ENCODE measurements at places on chromosomes 3 and 15.

DNA sequence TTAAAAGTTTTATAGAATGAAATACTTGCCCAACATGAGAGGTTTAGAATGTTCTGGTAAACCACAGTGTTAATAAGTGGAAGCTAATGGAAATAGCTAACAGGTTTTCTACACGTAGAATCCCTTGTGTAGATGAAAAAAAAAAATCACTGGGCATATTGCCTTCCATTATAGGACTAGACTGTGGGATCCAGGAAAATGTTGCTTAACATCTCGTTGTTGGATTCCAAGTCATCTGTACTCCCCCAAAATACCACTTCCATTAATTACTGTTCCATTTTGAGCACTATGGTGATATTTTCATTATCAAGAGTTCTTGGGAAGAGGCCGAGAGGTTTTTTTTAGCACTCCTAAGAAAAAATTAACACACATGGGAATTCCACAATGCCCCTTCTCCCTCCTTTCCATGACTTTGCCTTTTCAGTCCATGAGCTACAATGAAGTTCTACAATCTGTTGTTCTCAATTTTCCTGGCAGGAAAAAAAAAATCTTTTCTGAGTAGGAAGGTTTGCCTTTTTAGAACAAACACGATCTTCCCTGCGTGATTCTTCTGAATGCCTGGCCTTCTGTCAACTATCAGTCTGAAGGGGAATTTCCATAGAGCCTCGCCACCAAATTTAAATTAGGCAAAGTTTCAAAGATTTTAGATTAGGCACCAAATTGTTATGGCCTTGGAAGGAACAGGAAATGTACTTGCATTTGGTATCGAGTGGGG lies 74.4 kb upstream of the CTDSPL start:
- DNase-seq: no peak

DNA sequence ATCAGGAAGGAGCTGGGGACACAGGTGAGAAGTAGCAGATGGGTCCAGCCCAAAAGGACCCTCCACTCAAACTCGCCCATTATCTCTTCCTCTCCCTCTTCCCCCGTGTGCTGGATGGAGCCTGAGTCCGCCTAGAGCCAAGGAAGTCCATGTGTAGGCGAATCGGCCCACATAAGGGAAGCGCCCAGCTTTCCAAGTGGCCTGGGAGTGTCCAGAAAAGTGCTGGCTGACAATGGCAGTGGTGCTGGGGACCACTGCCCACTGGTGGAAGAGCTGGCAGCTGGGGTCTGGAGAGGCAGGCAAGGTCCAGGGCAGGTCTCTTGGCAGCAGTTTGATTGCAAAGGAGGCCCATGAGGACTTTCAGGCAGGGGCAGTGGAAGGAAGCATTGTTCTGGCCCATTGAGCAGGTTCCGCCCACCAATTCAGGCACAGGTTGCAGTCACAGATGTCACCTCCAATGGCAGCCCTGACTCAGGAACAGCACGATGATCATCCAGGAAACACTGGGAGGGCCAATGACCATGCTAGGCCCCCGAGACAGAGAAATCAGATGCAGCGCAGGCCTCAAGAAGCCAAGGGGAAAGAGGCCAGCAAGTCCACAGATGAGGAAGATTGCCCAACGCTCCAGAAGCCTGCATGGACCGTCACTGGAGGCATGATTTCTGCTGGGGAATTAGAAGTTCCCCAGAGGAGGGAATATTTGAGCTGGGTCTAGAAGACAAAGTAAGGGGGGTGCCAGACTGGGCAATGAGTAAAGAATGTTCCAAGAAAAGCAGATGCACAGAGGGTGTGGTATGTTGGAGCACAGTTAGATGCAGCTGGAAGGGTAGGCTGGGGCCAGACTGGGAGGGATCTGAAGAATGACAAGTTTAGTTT lies 3.0 kb downstream of the MFGE8 start:
- DNase-seq: no peak

GRCh38 chr15:40320931-40321371 lies 2.5 kb upstream of the INAFM2 start:
- no peak for DNase-seq

DNA sequence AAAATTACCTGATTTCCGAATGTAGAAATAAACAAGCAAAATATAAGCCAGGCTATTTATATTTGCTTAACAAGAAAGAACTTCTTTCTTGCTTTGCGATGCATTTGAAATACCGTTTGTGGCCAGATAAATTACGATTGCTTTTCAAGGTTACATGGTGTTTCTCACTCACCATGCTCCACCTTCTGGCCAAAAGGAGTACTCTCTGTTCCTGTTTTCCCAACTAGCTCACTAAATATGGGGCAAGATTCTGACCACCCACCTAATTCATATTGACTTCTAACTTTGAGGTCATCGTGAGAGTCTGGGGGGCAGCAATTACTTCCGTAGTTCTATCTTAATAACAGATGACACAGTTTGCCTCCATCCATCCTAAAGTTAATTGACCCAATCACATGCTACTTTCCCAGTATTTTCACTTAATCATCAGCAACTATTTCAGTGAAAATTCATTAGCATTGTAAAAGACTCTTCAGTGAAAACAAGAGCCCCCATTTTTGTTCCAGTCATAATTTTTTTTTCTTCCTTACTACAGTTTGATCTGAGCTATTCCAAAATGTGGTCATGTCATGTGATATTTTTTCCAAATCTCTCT lies 25.9 kb downstream of the ACP3 start:
- no peak for DNase-seq

DNA sequence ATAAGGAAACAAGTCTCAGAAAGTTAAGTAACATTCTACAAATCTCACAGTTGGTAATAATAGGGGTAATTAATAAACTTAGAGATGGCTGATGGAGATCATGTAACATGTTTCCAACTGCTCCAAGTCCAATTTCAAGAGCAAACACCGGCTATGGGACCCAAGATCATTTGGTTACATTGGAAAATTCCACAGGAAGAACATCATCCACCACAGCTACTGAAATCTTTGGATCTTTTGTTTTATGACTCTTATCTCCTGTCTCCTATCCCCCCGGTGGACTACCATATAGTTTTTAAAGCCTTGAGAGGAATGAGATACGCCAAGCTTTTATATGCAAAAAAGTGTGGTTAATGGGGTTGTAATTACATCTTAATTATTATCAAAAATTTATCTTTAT lies 216.1 kb downstream of the WNT5A start:
- DNase-seq: no peak

- DNase-seq: no peak
These were observed 115.0 kb downstream of the NR1D2 start for GRCh38 chr3:24060055-24060454.

DNA sequence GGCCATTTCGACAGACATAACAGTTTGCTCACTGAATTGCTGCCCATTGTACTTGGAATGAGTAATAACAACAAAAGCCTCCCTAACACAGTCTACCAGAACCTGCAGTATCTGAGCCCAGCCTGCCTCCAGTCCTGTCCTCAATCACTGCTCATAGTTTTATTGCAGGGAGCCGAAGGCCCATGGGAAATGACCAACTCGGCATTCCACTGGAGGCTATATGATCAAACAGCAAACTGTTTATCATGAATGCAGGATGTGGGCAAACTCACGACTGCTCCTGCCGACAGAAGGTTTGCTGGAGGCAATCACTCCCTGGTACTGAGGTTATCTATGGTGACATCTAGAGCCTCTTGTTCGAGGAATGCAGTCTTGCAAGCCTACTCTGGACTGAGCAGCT lies 46.3 kb downstream of the LSM3 start:
- DNase-seq: no peak

GRCh38 chr3:2589336-2589969 lies 490.8 kb downstream of the CNTN4 start:
- DNase-seq: no peak

- DNase-seq: peak; percentile 71
These were observed at the start of gene TKT for GRCh38 chr3:53255775-53256703. Gene TKT (minus strand): TSS chr3:53256022. CDS start chr3:53255942, 80 bp downstream.

DNA sequence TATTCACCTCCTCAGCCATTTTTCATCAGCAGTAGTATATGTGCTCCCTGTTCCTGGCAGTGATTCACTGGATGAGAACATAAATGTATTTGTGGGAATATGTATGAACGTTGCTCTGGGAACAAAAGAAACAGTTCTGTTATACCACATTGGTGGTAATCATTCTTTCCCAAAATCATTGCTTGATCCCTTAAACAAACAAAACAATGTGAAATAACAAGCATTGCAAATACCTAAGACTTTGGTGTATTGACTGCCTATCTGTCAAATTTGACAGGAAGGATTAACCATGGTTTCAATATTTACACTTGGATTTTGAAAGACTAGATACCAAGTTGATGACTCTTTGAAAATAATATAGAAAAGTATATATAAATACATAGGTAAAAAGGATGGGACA lies 284.1 kb downstream of the FHIT start:
- no peak for DNase-seq

- DNase-seq: no peak
These were observed 23.9 kb downstream of the LINGO1 start for GRCh38 chr15:77608774-77609173.

GRCh38 chr3:51686512-51687215 lies 15.6 kb downstream of the TEX264 start:
- no peak for DNase-seq

GRCh38 chr15:74782259-74783071 lies 585 bp downstream of the CSK start:
- DNase-seq: no peak

DNA sequence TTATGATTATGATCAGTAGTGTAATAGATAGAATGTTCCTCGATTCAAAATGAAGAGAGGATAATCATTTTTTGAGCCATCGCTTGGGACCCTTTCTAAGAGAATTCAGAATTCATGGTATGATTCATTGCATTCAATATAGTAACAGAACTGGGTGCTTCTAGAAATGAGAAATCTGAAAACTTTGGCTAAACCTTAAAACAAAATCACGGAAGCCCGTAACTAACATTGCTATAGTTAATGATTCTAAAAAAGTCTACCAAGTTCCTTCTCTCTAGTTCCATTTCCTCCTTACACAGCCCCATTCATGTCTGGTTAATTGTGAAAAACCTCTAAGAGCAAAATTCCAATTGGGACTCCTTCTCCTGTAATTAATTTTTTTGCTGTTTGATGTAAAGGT lies 217.1 kb downstream of the GBE1 start:
- DNase-seq: no peak

GRCh38 chr3:106862067-106862466 lies 515.2 kb upstream of the CCDC54 start:
- no peak for DNase-seq

- DNase-seq: peak; percentile 12
These were observed 29.6 kb downstream of the PSTPIP1 start for GRCh38 chr15:77024273-77025082.

DNA sequence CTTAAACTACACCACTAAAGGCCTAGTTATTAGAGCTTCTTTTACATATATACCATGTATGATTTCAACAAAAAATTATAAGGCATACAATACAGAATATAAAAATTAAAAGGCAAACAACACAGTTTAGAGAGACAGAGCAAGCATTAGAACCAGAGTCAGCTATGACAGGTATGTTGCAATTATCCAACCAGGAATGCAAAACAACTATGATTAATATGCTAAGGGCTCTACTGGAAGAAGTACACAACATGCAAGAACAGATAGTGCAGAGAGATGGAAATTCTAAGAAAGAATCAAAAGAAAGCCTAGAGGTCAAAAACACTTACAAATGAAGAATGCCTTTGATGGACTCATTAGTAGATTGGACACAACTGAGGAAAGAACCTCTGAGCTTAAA lies 39.6 kb downstream of the CCDC54 start:
- no peak for DNase-seq

- DNase-seq: no peak
These were observed 131.4 kb downstream of the NSMCE3 start for GRCh38 chr15:29138260-29138659.

GRCh38 chr15:33068007-33068481 lies 126.5 kb downstream of the FMN1 start:
- DNase-seq: no peak

DNA sequence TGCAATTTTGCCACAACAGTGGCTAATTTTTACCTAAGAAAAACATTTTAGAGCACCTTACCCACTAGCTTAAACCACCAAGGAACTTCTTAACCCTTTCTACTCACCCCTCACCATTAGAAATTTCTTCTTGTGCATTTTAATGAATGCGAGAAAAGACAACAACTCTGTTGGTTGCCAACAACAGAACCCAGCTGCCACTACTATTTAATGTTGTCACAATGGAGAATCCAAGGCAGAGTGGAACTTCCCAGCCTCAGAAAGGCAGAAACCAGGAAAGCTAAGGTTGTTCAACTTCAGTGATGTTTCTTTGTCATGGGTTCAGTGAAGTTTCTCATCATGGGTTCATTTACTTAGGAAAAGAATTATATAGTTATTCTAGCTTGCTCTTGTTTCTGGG lies 325.2 kb upstream of the ARL6 start:
- no peak for DNase-seq
